Dorsolateral prefrontal cortex (tissue), 122 donors: ENCODE measurements at places on chromosomes 5 and 9.

GRCh38 chr9:130387905-130388304 lies 56.9 kb upstream of the ASS1 start:
- DNase-seq = no peak

GRCh38 chr9:76729116-76729515 lies 35.1 kb upstream of the PCA3 start:
- DNase-seq = no peak

DNA sequence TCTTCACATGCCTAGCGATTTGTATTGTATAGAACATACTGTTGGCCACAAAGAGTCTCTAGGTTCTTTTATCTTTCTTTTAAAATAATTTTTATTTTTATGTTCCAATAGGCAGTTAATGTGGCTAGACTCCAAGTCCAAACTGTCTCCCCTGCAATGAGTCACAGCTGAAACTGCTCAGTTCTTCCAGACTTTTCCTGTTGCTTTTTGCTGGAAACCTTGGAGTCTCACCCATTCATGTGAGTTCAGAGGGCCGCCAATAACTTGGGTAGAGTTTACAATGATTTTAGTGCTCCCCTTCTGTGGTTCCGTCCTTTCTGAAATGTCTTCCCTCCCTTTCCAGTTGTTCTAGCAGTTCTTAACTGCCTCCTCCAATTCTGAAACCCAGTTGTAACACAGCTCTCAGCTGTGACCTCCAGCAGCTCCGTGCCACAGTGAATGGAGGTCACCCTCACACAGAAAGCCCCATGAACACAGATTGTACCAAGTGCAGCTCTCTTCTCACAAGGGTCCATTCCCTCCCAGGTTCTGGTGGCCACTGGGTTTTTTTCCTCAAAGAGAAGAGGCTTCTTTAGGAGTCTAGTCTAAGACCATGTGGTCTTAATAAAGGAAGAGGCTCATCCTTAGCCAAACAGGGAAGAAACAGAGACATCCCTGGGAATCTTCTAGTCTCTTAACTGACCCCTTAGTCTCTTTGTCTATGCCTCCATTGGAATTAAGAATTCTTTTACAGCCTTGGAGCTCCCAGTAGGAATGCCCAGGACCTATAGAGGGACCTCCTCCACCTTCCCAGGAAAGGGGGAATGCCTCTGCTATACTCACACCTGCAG lies 198.5 kb downstream of the SPOCK1 start:
- DNase-seq = no peak

DNA sequence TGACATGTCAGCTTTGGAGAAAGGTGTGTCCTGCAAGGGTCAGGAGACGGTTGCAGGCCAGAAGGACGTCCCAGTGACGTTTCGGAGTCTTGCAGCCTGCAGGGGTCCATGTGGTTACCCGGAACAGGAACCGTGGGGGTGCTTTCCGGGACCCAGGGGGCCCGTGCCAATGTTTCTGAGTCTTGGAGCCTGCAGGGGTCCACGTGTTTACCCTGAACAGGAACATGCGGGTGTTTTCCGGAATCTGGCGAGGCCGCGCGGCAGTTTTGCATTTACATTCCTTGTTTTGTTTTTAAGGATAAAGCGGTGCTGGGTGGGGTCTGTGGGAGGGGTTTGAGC lies 30.6 kb downstream of the NKD2 start:
- peak; percentile 37 for DNase-seq
